Left colon (tissue), 2 donors: ENCODE measurements at places on chromosomes 2 and 18. TPM values are rescaled to one million over a fixed set of nuclear protein-coding genes. Genes with fewer than 3 reads are reported as not detected.

Gene PLEKHH2
- 3.9 TPM for total RNA-seq

Gene ATP5MC3
- 513 TPM for total RNA-seq

Gene LIMS4
- 1.2 TPM for total RNA-seq

Gene GALNT5
- 58.0 TPM for total RNA-seq

Gene FAM161A
- total RNA-seq: 0.73 TPM

Gene SERPINB13
- not detected for total RNA-seq

Gene KCNE4
- 0.76 TPM for total RNA-seq

- no peak for DNase-seq
Measured at GRCh38 chr2:239725551-239725890, 299.6 kb downstream of the NDUFA10 start.

DNA sequence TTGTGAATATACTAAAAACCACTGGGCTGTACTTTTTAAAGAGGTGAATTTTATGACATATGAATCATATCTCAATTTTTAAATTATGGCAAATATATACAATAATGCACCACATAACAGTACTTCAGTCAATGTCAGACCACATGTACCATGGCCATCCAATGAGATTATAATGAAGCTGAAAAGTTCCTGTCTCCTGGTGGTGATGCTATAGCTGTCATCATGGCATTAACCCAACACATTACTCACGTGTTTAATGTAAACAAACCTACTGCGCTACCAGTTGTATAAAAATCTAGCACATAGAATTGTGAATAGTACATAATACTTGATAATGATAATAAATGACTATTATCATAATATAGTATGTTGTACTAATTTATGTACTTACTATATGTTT lies 77.6 kb upstream of the ID2 start:
- DNase-seq: no peak

GRCh38 chr2:231923951-231924888 lies 2.0 kb downstream of the NPPC start:
- DNase-seq: no peak

GRCh38 chr2:172672114-172672513 lies 63.5 kb upstream of the RAPGEF4 start:
- DNase-seq: no peak

GRCh38 chr2:1432726-1433125 lies 19.5 kb downstream of the TPO start:
- no peak for DNase-seq

DNA sequence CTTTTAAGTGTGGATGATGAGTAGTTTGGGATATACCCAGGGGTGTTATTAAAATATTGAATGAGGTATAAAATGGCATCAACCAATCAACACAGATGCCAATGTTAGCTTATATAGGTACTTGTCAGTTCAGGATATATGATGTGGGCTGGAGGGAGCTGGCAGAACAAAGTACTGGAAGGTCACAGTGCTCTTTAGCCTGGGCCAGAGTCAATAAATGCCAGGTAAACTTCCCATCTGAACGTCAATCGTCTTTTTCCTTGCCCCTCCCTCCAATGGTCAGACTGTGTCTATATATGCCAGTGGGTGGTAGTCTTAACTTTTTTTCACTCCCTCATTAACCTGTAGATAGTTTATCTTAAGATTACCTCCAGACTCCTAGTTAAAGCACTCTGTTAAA lies 140.8 kb upstream of the RBMS1 start:
- DNase-seq: no peak

DNA sequence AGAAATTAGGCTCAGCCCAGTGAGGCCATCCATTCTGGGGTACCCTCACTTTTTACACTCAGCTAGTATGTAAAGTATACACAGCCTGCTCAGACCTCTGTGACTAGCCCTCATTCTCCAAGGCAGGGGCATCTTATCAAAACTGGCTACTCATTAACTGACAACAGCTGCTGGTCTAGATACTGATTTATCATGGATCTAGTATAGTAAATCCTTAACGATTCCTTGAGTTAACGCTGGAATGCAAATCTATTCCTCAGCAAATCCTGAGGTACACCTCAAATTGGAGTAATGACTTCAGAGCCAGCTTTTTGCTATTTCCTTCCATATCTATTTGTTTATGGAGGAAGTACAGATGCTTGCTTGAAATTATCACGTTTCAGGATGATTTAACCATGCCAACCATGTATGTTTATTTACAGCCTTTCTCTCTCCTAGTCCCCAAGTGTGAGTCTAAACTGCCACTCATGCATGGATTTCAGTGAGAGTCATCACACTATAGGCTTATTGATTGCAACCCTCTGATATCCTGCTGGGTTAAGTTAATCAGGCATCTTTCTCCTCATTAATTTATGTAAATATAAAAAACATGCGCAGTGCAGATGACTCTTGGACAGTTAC lies 70.2 kb upstream of the DOK6 start:
- no peak for DNase-seq

DNA sequence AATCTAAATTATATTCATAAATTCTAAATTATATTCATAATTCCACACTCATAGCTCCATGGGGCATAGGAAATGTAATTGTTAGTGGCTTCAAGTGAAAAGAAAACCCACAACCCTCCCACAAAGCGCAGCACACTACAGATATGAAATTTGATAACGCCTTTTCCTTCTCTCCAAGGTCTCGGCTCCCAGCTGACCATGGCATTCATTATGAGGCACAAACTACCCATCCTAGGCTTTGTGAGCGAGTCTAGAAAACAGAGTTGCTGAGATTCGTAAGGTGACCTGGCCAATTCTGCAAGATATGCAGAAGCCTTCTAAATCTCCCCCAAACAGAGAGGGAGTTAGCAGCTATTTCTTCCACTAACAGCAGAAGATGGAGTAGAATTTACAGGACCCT lies 5.4 kb downstream of the NPPC start:
- DNase-seq: no peak
